Hippocampal formation (tissue), 2 donors: ENCODE measurements at places on chromosomes 12 and 14.

- DNase-seq = no peak
Observed at GRCh38 chr14:34715127-34715863, 902 bp upstream of the CFL2 start.

- DNase-seq = no peak
Observed at GRCh38 chr12:79601908-79602307, 88.9 kb downstream of the PAWR start.

GRCh38 chr14:38311655-38312054 lies 55.8 kb upstream of the CLEC14A start:
- DNase-seq = no peak

- no peak for DNase-seq
Observed at GRCh38 chr12:17372508-17372907, 717.5 kb downstream of the RERGL start.

DNA sequence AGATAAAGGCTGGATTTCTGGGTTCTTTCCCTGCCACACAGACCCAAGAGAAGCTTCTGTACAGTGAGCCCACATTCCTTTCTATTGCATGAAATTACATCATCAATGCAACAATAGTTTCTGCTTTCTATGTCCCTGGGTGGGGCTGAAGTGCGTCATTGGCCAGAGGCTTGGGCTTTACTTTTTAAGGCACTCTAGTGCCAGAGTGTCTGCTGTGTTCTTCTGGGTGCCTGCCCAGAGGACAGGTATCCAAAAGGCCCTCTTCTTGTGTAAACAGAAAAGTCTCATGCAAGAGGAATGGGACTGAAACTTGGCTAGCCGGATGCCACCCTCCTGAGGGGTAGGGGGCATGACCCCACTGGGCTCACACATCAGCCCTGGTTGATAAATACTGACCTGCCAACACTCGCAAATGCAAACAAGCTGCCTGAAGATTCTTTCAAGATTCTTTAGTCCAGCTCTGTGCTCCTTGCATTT lies 5.9 kb downstream of the KRT86 start:
- DNase-seq = no peak

DNA sequence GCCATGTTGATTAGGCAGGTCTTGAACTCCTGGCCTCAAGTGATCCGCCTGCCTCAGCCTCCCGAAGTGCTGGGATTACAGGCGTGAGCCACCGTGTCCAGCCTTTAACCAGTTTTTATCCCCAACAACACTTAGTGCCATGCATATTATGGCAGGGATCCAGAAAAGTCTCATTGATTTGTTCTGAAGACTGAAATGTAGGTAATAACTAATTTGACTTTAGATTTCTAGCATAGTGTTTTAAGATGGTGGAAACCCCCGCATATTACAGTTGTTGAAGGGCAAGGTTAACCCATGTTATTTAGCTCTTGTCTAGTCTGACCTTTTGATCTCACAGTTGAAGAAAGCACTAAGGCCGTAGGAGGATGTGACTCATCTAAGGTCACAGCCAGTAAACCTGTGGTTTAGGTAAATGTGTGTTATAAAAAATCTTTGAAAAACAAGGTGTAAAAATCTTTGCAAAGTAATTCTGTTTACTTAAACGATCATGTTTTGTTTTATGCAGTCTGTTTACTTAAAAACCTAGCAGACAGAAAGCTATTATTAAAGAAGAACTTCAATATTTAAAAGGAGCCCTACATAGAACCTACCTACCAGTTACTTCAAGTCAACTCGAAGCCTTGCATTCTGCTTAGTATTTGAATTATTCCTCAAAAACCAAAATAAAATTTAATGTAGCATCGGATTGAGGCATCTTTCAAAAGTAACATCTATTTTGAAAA lies 24.8 kb downstream of the BICDL1 start:
- no peak for DNase-seq

DNA sequence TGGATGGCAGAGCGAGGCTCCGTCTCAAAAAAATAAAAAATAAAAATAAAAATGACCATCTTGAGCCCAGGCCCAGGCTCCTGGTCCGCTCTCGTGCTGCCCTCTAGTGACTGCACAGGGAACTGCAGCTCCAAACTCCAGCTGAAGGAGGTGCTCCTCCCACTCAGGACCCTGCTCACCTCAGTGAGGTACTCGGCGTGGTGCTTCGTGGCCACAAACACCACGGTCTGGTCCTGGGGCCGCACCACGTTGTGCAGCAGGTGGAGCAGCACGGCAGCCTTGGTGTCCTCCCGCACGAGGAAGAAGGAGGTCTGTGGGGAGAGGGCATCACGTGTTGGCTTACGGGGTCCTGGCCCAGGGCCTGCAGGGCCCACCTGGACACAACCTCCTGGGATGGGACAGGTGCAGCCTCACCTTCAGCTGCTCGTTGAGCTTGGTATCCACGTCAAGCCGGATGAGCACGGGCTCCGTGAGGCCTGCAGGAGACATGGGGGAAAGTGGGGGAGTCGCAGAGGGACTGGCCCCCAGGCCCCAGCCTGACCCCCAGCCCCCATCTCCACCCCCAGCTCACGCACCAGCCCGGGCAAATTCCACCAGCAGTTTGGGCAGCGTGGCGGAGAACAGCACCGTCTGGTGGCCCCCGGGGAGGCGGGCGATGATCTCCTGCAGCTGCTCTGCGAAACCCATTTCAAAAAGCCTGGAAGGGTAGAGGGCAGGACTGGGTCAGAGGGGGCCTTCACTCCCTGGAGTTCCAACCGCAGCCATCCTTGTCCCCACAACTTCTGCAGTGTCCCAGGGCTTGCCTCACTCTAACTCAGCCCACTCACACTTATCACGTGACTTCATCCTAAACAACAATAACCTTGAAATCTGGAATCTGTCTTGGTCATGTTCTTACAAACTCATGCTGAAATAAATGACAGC lies 10.6 kb downstream of the DDX54 start:
- DNase-seq = no peak

GRCh38 chr12:39541471-39541870 lies 78.1 kb downstream of the ABCD2 start:
- no peak for DNase-seq

GRCh38 chr12:130124605-130125244 lies 37.5 kb upstream of the FZD10 start:
- no peak for DNase-seq

GRCh38 chr14:54665946-54666345 lies 99.0 kb downstream of the SAMD4A start:
- no peak for DNase-seq
